Common myeloid progenitor, CD34-positive (primary cell): ENCODE measurements at places on chromosomes 3 and 15.

GRCh38 chr3:136162322-136162721 is 33.8 kb downstream of the MSL2 start:
- H3K4me3 ChIP-seq, result no peak overlapping the region
- H3K36me3 ChIP-seq, result no peaks in the 10 kb centered on the region
- H3K27ac ChIP-seq, result no peak overlapping the region
- H3K4me1 ChIP-seq, result no peaks in the 10 kb centered on the region

DNA sequence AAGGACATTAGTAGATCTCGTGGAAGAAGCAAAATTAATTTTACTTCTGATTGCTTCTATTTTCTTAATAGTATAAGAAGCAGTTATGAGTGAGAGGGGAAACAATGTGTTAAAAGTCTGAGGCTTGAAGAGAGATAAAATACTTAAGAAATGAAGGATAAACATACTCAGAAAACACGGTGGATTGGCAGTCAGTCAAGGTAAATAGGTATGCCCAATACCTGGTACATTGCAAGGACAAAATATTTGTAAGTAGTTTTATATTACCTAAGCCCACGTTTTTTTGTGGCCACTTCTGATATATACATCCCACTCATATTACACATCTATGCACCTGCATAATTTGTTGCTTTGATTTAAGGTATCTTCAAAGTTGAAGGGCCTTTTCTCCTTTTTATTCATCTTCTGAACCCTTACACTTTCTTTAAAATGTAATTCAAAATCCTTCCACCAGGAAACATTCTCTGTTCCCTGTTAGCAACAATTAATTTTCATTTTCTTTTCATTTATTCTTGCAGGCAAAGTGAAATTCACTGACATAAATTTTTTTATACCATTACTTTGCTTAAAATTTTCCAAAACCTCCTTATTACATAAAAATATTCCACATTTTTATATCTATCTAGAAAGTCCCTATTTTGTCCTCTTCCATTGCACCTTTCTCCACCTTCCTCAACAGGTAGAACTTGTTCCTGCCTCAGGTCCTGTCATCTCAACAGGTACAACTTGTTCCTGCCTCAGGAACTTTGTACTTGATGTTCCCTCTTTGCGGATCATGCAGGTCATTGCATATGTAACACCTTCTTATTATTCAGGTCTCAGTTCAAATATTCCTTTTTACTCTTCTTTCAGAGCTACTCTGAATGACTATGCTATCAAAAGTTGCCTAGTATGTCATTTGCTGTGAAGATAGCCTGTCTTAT is 755.7 kb upstream of the ALCAM start:
- no peak overlapping the region for H3K4me3 ChIP-seq
- H3K4me1 ChIP-seq, result no peaks in the 10 kb centered on the region
- no peak overlapping the region for H3K27ac ChIP-seq
- no peak for DNase-seq

- H3K27ac ChIP-seq, result no peak overlapping the region
- H3K36me3 ChIP-seq, result no peaks in the 10 kb centered on the region
- no peak for DNase-seq
- H3K27me3 ChIP-seq, result no peaks in the 10 kb centered on the region
Observed at GRCh38 chr3:69568951-69569350, 170.3 kb upstream of the MITF start.

- peaks cover 3% of the 10 kb centered on the region for H3K4me1 ChIP-seq
- H3K27ac ChIP-seq, result no peak overlapping the region
- H3K4me3 ChIP-seq, result no peak overlapping the region
- no peaks in the 10 kb centered on the region for H3K36me3 ChIP-seq
Observed at GRCh38 chr3:42980909-42981308, 1.8 kb downstream of the GASK1A start.

- no peaks in the 10 kb centered on the region for H3K27me3 ChIP-seq
- peaks cover 45% of the 10 kb centered on the region for H3K36me3 ChIP-seq
- no peak for DNase-seq
- peak overlapping the region; percentile 93 for H3K4me3 ChIP-seq
Observed at GRCh38 chr15:74841891-74842373, 1.0 kb downstream of the ULK3 start.

GRCh38 chr15:95018888-95019545 is 787.7 kb downstream of the MCTP2 start:
- no peaks in the 10 kb centered on the region for H3K36me3 ChIP-seq
- H3K27ac ChIP-seq, result no peak overlapping the region
- no peak for DNase-seq
- H3K4me3 ChIP-seq, result no peak overlapping the region
- no peaks in the 10 kb centered on the region for H3K27me3 ChIP-seq

DNA sequence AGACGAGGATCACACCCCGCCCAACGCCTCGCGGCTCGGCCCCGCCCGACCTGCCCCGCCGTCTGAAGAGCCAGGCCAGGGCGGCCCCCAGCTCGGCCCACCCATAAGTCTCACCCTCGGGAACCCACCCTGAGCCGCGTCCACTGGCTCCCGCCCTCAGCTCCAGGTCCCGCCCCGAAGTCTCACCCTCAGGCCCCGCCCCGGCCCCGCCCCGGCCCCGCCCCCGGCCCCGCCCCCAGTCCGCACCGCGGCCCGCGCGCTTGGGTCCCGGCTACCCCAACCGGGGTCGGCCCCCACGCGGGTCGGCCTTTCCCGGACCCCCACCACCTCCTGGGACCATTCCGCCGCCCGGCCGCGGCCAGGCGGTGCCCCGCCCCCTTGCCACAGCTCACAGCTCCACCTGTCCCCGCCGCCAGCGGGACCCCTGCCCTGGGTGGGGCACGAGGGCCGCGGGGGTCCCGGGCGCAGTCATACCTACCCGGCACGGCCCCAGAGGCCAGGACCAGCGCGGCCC is 489 bp downstream of the CSPG5 start:
- DNase-seq, result peak; percentile 31
- peaks cover 20% of the 10 kb centered on the region for H3K27me3 ChIP-seq
- H3K27ac ChIP-seq, result no peak overlapping the region
- no peak overlapping the region for H3K4me3 ChIP-seq

GRCh38 chr3:48423241-48423882 is 6.5 kb downstream of the PLXNB1 start:
- no peak for DNase-seq
- H3K4me1 ChIP-seq, result peaks cover 2% of the 10 kb centered on the region
- H3K27me3 ChIP-seq, result no peaks in the 10 kb centered on the region
- H3K4me3 ChIP-seq, result no peak overlapping the region

DNA sequence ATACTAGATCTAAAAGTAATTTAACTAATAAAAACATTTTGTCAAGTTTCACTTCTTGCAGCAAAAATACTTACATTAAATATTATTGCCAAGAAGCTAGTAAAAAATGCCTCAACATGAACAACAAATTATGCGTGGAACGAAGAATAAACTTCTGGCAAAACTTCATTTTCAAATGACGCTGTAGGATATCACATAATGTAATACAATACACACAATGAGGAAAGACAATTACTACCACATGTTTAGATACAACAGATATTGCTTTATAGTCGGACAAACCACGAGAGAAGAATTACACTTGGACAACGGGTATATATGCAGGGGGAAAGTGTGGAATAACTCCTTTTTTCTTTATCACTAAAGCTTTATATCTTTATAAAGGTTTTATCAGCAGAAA is 21.6 kb downstream of the P3H2 start:
- H3K27me3 ChIP-seq, result no peaks in the 10 kb centered on the region
- no peak for DNase-seq
- H3K27ac ChIP-seq, result no peak overlapping the region
- no peaks in the 10 kb centered on the region for H3K36me3 ChIP-seq
